ENCODE measurements at places on chromosomes 11 and 22.

GRCh38 chr22:38032681-38033521 is 24.3 kb upstream of the PICK1 start:
- DNase-seq: no peak

GRCh38 chr22:26542831-26543230 is 30.6 kb upstream of the TFIP11 start:
- no peak for DNase-seq

GRCh38 chr11:2138068-2138430 is 1.1 kb downstream of the IGF2 start:
- DNase-seq: no peak

GRCh38 chr11:76806131-76806530 is 23.0 kb downstream of the TSKU start:
- no peak for DNase-seq

DNA sequence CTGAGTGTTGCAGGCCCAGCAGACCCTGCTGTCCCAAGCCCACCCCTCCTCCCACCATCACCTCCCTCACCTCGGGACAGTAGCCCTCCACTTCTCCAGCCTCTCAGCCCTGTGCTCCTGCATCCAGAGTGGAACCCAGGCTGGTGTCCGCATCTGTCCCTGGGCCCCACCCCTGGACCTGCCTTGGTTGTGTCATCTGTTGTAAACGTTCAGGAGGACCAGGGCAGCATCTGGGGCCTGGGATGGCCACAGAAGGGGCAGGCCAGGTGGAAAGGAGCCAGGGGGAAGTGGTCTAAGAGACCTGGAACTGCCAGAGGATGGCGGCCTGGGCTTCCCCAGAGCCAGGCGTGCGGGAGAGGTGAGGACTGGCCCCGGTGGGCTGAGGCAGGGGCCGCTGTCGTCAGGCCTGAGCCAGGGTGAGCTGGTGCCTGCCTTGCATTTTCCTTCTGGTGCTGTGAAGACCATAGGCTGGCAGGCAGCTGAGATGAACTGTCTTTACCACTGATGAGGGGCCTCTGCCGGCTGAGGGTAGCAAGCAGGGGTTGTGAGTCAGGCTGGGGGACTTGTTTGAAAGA is 26.1 kb upstream of the MGAT3 start:
- DNase-seq: no peak

DNA sequence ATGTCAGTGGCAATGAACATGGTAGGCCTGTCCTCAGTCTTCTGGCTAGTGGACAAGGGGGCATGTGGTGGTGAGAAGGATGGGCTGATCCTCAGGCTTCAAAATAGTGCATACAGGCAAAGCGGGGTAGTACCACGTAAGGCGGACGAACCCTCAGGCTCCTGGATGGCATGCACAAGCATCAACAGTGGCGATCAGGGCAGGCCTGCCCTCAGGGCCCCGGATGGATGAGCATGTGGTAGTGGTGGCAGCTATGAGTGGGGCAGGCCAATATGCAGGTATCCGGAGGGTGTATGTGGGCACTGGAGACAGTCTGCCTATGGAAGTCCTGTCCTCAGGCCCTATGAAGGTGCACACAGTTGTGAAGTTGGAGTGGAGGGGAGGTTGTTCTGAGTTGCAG is 163.8 kb downstream of the GUCY1A2 start:
- DNase-seq: no peak

DNA sequence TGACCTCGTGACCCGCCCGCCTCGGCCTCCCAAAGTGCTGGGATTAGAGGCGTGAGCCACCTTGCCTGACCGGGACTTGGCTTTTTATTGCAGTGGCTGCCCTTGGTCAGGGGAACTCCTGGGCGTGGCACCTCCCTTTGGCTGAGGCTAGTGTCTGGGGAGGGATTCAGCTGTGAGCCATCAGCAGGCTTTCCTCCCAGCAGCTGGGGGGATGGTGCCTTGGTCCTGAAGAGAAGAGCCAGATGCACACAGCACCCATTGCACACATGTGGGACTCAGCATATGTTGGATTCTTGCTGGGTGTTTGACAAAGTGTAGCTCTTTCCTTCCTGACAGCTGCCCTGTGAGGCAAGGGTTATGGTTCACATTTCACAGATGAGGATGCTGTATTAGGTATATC is 8.4 kb downstream of the CYTH4 start:
- DNase-seq: no peak

- DNase-seq: no peak
These were observed 1321.1 kb downstream of the TBC1D22A start for GRCh38 chr22:48083502-48083901.

DNA sequence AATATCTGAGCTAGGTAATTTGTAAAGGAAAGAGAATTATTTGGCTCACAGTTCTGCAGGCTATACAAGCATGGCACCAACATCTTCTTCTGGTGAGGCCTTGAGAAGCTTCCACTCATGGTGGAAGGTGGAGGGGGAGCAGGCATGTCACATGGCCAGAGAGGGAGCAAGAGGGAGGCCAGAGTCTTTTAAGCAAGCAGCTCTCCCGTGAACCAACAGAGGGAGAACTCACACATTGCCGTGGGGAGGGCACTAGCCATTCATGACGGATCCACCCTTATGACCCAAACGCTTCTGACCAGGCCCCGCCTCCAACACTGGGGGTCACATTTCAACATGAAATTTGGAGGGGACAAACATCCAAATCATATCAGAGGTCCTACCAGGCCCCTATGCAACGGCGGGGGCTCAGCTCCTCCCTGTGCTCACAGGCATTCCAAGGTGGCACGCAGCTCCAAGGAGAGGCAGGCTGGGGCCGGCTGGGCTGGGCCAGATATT is 4.6 kb downstream of the C11orf96 start:
- DNase-seq: no peak

DNA sequence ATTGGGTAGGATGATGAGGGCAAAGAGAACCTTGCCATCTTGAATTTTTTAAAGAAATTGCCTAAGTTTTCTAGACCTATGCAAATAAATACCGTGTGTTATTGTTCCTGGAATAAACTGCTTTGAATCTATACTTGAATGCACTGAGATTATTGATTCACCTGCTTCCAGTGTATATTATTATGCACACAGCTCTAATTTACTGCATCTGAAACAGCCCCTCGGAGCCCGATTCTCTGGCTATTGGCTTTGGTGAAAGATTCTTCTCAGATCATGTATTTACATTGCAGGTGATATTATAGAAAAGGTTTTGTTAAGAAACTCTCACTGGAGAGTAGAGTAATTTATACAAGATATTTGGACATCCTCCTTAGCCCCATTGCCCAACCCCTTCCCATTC is 254.2 kb downstream of the TENM4 start:
- no peak for DNase-seq

DNA sequence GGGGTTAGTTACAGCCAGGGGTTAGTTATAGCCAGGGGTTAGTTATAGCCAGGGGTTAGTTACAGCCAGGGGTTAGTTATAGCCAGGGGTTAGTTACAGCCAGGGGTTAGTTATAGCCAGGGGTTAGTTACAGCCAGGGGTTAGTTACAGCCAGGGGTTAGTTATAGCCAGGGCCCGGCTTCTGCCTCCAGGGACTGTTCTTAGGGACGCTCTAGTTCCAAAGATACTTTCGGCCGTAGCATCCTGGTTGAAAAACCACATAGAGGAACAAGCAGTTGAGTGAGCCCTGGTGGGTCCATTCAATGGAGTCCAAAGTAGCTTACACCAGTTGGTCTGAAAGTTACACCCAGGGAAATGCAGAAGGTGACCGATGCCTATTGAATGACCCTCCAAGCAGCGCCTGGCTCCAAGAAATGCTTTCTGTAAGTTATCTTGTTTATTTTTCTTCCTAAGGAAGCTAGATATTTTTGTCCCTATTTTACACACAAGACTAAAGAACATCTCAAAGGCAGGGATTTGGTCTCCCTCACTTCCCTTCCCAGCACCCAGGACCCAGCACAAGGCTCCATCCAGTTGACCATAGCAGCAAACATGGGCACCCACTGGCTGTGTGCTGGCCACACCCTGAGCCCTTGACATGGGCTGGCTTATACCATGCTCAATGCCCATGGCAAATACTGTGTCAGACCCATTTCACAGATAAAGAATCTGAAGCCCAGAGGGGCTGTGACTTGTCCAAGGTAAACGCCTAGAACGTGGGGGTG is 49.7 kb upstream of the SHISAL1 start:
- DNase-seq: no peak

DNA sequence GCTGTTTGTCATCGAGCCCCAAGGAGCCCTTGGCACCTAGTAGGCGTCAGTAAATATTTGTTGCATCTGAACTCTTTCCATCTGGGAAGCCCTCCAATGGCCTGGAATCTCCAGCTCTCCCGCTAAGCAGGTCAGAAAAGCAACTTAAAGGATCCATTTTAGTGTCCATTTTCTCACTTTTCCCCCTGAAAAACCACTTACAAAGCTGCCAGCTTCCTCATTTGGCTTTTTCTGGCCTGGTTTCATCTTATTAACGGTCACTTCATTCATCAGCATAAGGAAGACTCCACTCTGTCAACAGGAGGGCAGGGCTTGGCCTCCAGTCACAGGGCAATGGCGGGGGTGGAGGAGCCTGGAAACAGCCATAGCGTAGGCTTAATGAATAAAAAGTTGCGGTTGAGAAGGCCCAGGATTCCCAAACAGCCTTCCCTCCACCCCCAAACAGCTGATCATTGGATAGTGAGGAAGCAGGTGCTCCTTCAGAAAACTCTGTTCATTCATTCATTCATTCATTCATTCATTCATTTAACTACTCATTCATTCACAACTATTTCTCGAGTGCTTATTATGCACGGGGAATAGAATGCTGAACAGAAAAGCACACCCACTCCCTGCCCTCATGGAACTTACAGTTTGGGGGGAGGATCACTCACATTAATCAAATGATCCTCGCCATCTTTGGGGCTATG is 104.5 kb upstream of the RCN1 start:
- no peak for DNase-seq

- no peak for DNase-seq
These were observed 1496.4 kb downstream of the BRD1 start for GRCh38 chr22:48331266-48331665.

GRCh38 chr11:65126624-65127274 is 4.6 kb downstream of the MRPL49 start:
- DNase-seq: no peak

GRCh38 chr11:86193297-86194095 is 51.1 kb upstream of the EED start:
- peak; percentile 35 for DNase-seq

DNA sequence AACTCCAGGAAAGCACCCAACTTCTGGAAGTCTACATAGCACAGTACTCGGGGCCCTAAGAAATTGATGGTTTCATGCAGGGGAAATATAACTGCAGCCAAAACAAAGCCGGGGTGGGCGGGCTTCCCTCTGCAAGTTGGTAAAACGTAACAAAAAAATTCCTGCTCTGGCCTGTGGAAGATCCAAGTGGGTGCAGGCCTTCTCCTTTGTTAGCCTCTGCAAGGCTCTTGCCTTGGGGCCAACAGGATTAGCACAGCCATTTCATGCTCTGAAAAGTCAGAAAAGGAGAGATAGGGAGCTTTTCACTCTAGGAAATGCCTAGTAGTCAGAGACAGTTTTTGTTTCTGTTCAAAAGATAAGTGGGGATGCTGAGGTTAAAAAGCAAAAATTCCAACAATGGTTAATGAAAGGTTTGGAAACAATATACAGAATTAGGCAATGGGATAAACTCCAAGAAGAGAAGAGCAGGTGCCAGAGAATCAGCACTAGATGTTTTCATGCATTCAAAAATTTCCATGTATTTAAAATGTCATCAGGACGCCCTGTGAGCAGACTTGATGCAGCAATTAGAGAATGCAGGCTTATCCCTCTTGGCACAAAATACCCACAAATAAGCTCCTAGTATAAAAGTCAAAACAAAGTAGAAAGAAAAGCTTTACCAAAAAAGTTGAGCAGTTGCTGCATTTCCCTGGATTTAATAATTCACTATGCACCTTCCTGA is 72.3 kb upstream of the CHRM4 start:
- peak; percentile 52 for DNase-seq

DNA sequence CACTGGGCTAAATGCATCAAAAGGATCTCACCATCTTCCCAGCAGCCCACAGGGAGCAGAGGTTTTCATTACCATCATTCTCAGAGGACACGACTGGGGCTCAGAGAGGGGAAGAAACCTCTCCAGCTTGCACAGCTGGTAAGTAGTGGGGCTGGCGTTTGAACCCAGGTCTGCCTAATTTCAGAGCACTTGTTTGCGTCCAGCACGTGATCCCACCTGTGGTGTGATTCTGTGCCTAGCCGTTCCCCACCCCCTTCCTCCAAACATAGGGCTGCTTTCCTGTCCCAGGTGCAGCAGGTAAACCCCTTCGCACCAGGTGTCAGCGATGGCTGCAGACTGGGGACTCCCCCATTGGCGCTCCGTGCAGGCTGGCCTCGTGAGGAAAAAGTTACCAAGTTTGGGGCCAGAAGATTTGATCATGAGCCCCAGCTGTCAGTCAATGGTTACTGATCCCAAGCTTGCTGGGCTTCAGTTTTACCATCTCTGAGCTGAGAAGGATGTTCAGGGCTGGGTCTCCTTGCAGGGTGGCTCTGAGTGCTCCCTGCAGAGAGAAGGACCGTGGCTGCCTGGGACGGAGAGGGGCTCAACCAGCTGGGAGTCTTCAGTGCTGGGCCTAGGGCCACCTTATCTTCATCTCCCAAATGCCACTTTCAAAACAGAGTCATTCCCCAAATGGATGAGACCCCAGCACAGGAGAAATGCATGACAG is 445.6 kb downstream of the TBC1D22A start:
- DNase-seq: no peak

GRCh38 chr11:126465573-126466188 is 110.2 kb downstream of the ST3GAL4 start:
- no peak for DNase-seq

Data from NT2/D1 (cell line).